Smooth muscle cell of trachea (primary cell): ENCODE measurements at places on chromosomes 1 and 21. TPM values are rescaled to one million over a fixed set of nuclear protein-coding genes. Genes with fewer than 3 reads are reported as not detected.

The TMPRSS15 gene
- not detected in 2 replicates for total RNA-seq

The PAQR6 gene
- 0.29 and 0.66 TPM in 2 replicates for total RNA-seq

The THEM5 gene
- 0.17 TPM in 1 of 2 replicates, not detected in the other for total RNA-seq

The CR1 gene
- under 0.01 TPM in 1 of 2 replicates, not detected in the other for total RNA-seq

The TMEM200B gene
- 20.0 and 22.8 TPM in 2 replicates for total RNA-seq

The NUDT4B gene
- total RNA-seq = 8.3 and 17.0 TPM in 2 replicates

The AGBL4 gene
- total RNA-seq = not detected in 2 replicates

The RGS8 gene
- total RNA-seq = under 0.01 TPM in 1 of 2 replicates, not detected in the other

The NT5C1A gene
- total RNA-seq = not detected in 2 replicates

The ZNF644 gene
- total RNA-seq = 36.1 and 50.8 TPM in 2 replicates

The EPHX1 gene
- 67.9 and 112 TPM in 2 replicates for total RNA-seq
